Skeletal muscle tissue (tissue), 5 donors: ENCODE measurements at places on chromosomes 3 and 15. TPM values are rescaled to one million over a fixed set of nuclear protein-coding genes. Genes with fewer than 3 reads are reported as not detected.

The AGBL1 gene
- 31.3 TPM for total RNA-seq

The ALPK3 gene
- 33.4 TPM for total RNA-seq

The GALK2 gene
- total RNA-seq, result 50.1 TPM

The CTXN2 gene
- not detected for total RNA-seq

The DNAH1 gene
- 2.1 TPM for total RNA-seq

The VEPH1 gene
- 1.0 TPM for total RNA-seq

The ENTPD3 gene
- total RNA-seq, result 1.6 TPM

The SUCNR1 gene
- total RNA-seq, result 0.52 TPM

The EPB42 gene
- total RNA-seq, result 13.6 TPM

The CMTM8 gene
- total RNA-seq, result not detected

The FBXL22 gene
- 17.7 TPM for total RNA-seq

The GOLGA8G gene
- total RNA-seq, result not detected

The COX17 gene
- 24.5 TPM for total RNA-seq
